ENCODE measurements at places on chromosomes 5 and 9.
A peak's percentile ranks its signal among the peaks of the same experiment; 100 is the strongest.

DNA sequence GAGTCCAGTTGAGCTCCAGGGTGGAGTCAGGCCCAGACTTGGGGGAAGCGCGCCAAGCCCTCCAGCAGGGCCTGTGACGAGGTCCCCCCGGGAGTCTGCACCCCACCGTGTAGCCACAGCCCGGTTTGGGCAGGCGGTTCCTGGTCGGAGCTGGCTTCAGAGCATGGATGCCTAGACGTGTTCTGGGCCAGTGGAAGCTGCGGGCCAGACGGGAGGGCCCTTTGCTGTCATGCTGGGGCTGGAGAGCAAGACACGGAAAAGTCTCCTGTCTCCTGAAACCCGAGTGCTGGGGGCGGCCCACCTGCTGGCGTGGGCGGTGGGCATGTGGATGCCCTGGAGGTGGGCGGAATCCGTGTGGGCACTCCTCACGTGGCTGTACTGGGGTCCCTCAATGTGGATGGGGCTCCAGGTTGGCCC, 1.9 kb downstream of the GPSM1 start:
- peaks cover 4% of the 10 kb centered on the region for H3K4me1 ChIP-seq
- no peak for DNase-seq
- H3K36me3 ChIP-seq: no peaks in the 10 kb centered on the region
- H3K27ac ChIP-seq: no peak overlapping the region
- H3K4me3 ChIP-seq: peak overlapping the region; percentile 52

DNA sequence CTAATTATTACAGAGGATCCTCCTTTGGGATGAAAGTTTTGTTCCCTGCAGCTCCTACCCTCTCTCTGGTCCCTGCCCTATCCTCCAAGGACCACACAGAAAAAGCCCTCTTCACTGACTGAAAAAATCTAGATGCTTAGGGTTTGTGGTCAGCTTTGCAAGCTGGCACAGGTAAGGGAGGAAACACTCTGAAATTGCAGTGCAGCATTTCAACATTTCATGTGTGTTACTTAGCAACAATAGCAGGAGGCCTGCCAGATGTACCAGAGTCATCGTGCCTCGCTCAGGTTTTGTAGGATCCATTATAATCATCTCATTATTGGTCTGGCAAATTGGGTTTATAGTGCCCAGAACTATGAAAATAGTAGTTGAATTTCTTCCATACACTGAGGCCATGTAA, 109.5 kb downstream of the PALM2AKAP2 start:
- H3K36me3 ChIP-seq: no peaks in the 10 kb centered on the region
- no peaks in the 10 kb centered on the region for H3K4me1 ChIP-seq
- no peak overlapping the region for H3K4me3 ChIP-seq
- no peak for DNase-seq
- H3K27ac ChIP-seq: no peak overlapping the region

GRCh38 chr5:55483885-55484284, 50.9 kb downstream of the PLPP1 start:
- H3K27me3 ChIP-seq: no peaks in the 10 kb centered on the region
- H3K4me1 ChIP-seq: peaks cover 11% of the 10 kb centered on the region
- peak overlapping the region; percentile 72 for H3K27ac ChIP-seq

DNA sequence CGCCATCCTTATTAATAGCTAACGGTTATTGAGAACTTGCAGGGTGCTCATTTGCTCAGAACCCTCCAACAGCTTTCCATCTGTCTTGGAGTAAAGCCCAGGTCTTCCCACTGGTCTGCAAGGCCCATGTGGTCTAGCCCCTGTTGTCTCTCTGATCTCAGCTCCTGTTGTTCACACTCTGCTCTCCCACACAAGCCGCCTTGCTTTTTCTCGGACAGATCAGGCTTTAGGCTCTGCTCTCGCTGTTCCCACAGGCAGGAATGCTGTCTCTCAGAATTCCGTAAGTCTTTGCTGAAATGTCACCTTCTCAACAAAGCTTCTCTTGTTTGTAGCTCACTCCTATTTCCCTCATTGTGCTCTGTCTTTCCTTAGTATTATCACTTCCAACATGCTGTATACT, 34.3 kb downstream of the GPR107 start:
- no peak overlapping the region for H3K27ac ChIP-seq
- H3K27me3 ChIP-seq: no peaks in the 10 kb centered on the region
- DNase-seq: no peak
- H3K4me3 ChIP-seq: no peak overlapping the region
- H3K4me1 ChIP-seq: no peaks in the 10 kb centered on the region
- peaks cover 49% of the 10 kb centered on the region for H3K36me3 ChIP-seq

GRCh38 chr9:34250721-34251120, 71.9 kb downstream of the UBAP1 start:
- no peak for DNase-seq
- H3K27ac ChIP-seq: no peak overlapping the region
- no peaks in the 10 kb centered on the region for H3K27me3 ChIP-seq
- peaks cover 10% of the 10 kb centered on the region for H3K36me3 ChIP-seq

- no peak for DNase-seq
- no peaks in the 10 kb centered on the region for H3K4me1 ChIP-seq
- H3K27me3 ChIP-seq: no peaks in the 10 kb centered on the region
- no peak overlapping the region for H3K27ac ChIP-seq
- H3K4me3 ChIP-seq: no peak overlapping the region
- no peaks in the 10 kb centered on the region for H3K36me3 ChIP-seq
Observed at GRCh38 chr5:128641861-128642260, 103.8 kb upstream of the FBN2 start.

GRCh38 chr5:7961540-7961939, 92.6 kb downstream of the MTRR start:
- DNase-seq: no peak
- no peak overlapping the region for H3K4me3 ChIP-seq
- H3K27me3 ChIP-seq: no peaks in the 10 kb centered on the region

- no peak for DNase-seq
- H3K27ac ChIP-seq: no peak overlapping the region
- H3K4me1 ChIP-seq: peaks cover 15% of the 10 kb centered on the region
- H3K36me3 ChIP-seq: no peaks in the 10 kb centered on the region
- no peak overlapping the region for H3K4me3 ChIP-seq
- H3K27me3 ChIP-seq: no peaks in the 10 kb centered on the region
Observed at GRCh38 chr5:14178091-14178490, 34.9 kb downstream of the TRIO start.

All from H9 (cell line).